ENCODE measurements at places on chromosomes 4 and X.

- peaks cover 30% of the 10 kb centered on the region for H3K27me3 ChIP-seq
- H3K4me3 ChIP-seq: no peak overlapping the region
- H3K4me1 ChIP-seq: no peaks in the 10 kb centered on the region
- no peak for DNase-seq
- no peak overlapping the region for H3K27ac ChIP-seq
These were observed 16.6 kb downstream of the FGD1 start for GRCh38 chrX:54479136-54480111.

- H3K27me3 ChIP-seq: peaks cover 71% of the 10 kb centered on the region
- no peaks in the 10 kb centered on the region for H3K4me1 ChIP-seq
- no peak overlapping the region for H3K27ac ChIP-seq
- no peak for DNase-seq
These were observed 1.8 kb upstream of the GABRQ start for GRCh38 chrX:152635941-152636340.

DNA sequence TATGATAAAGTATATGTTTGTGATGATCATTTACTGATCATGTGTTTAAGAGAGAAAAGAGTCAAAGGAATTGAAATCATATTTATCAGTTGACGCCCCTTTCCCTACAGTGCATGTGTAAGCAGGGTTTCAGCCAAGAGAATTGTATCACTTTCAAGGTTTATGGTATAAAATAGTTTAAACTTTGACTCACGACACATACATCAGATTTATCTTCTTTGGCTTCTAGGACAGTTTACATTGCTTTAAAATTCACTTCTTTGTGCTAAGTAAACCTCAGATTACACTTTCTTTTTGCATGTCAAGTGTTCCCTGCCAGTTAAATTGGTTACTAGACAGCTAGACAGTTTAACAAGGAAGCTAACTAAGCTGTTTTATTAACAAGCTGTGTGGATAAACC, 86.3 kb upstream of the MYOZ2 start:
- no peaks in the 10 kb centered on the region for H3K4me1 ChIP-seq
- H3K4me3 ChIP-seq: no peak overlapping the region
- no peaks in the 10 kb centered on the region for H3K36me3 ChIP-seq
- no peaks in the 10 kb centered on the region for H3K27me3 ChIP-seq
- no peak overlapping the region for H3K27ac ChIP-seq

DNA sequence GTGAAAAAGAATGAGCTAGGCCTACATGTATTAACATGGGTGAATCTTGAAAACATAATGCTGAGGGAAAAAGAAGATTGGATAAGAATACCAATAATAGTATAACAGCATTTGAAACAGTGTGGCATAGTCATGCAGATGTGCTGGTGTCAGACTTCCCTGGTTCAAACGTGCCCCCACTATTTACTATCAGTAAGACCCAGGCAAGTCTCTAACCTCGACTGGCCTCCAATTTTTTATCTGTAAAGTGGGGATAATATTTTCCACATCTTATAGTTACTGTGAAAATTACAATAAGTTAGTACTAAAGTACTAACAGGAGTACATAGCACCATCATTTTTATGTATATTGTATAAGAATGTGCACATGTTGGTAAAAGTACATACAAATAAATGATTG, 17.0 kb upstream of the SLAIN2 start:
- H3K4me3 ChIP-seq: no peak overlapping the region
- no peak for DNase-seq
- peaks cover 1% of the 10 kb centered on the region for H3K4me1 ChIP-seq

- H3K27ac ChIP-seq: no peak overlapping the region
- H3K36me3 ChIP-seq: no peaks in the 10 kb centered on the region
- H3K4me1 ChIP-seq: no peaks in the 10 kb centered on the region
- H3K27me3 ChIP-seq: no peaks in the 10 kb centered on the region
These were observed 43.0 kb upstream of the SCOC start for GRCh38 chr4:140330311-140330900.

- no peaks in the 10 kb centered on the region for H3K4me1 ChIP-seq
- no peaks in the 10 kb centered on the region for H3K36me3 ChIP-seq
- H3K4me3 ChIP-seq: no peak overlapping the region
- no peak for DNase-seq
- H3K27me3 ChIP-seq: peaks cover 3% of the 10 kb centered on the region
- no peak overlapping the region for H3K27ac ChIP-seq
These were observed 22.8 kb upstream of the GPR78 start for GRCh38 chr4:8557151-8558076.

DNA sequence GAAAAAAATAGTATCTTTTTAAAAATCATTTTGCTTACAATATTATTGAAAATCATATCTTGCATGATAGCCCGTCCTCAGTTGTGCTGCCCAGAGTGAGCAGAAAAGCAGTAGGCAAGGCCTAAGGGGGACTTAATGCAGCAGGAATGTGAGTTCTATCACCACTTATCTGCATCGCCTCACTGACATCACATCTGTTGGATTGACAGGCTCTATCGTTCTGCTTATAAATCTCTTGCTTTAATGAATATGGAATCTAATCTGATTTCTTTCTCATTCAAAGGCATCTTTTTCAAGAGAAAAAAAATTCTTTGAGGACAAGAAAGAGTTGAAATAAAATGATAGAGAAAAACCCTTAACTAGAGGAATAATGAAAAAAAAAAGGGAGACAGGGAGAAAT, 249.9 kb downstream of the PAPSS1 start:
- no peak overlapping the region for H3K4me3 ChIP-seq
- H3K4me1 ChIP-seq: no peaks in the 10 kb centered on the region
- no peak overlapping the region for H3K27ac ChIP-seq
- H3K27me3 ChIP-seq: peaks cover 3% of the 10 kb centered on the region

GRCh38 chrX:130885996-130886395, 17.0 kb downstream of the ENOX2 start:
- no peaks in the 10 kb centered on the region for H3K36me3 ChIP-seq
- peaks cover 27% of the 10 kb centered on the region for H3K4me1 ChIP-seq

GRCh38 chr4:6500481-6501140, 28.2 kb upstream of the PPP2R2C start:
- H3K4me3 ChIP-seq: no peak overlapping the region
- no peak overlapping the region for H3K27ac ChIP-seq

DNA sequence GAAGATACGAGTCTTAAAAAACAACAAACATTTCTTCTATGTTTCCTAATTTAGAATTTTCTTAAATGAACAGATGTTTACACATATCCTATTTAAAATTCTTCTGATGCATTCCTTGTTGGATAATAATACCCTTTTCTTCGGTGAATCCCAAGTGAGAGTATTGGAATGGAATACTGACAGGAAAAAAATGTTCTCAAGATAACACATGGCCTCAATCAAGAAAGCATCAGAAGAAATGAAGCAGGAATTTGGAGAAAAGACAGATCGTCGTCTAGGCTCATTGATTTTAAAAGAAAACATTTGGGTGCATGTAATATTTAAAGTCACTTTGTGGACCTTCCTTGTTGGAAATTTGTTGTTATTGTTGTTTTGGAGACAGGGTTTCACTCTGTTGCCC, 196.9 kb upstream of the ANK2 start:
- no peaks in the 10 kb centered on the region for H3K36me3 ChIP-seq
- no peaks in the 10 kb centered on the region for H3K4me1 ChIP-seq
- no peak for DNase-seq
- peaks cover 17% of the 10 kb centered on the region for H3K27me3 ChIP-seq
- no peak overlapping the region for H3K4me3 ChIP-seq

DNA sequence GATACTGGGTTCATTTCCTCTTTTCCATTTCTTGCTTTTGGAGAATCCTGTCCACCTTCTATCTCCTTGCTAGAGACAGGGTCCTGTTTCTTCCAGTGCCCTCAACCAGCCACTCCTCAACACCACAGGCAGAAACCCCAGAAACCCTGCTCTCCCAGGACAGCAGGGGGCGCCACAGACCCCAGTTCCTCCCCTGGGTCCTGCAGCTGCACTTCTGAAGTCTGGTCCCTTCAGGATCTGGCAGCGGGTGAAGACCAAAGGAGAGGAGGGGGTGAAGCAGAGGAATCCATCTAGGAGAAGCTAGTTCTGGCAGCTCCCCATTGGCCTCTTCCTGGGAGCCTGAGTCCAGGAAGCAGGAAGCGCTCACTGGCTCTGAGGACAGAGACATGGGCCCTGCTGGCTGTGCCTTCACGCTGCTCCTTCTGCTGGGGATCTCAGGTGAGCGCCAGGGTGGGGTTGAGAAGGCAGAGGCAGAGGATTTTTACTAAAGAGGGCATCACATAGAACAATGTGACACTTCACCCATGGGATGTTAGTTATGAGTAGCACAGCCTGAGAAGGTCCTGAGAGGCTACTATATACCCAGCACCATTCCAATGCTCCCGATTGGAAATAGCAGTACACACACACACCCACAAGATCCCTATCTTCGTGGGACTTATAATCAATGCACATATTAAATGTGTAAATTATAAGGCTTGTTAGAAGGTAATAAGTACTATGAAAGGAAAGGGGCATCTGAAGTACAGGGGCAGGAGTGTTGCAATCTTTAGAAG, at the start of gene PRSS48:
PRSS48 (plus strand) TSS at position 375 of the 776 bp plus-strand sequence; CDS start at position 387, 12 bp downstream.
- H3K4me1 ChIP-seq: no peaks in the 10 kb centered on the region
- peak; percentile 52 for DNase-seq
- no peak within 1 kb of the TSS for H3K27ac ChIP-seq
- no peak within 1 kb of the TSS for H3K4me3 ChIP-seq
- no peaks in the 10 kb centered on the region for H3K36me3 ChIP-seq
- H3K27me3 ChIP-seq: peaks cover 19% of the 10 kb centered on the region

GRCh38 chr4:186689476-186689875, 34.2 kb downstream of the FAT1 start:
- H3K4me3 ChIP-seq: no peak overlapping the region
- H3K27ac ChIP-seq: no peak overlapping the region
- no peak for DNase-seq
- H3K36me3 ChIP-seq: no peaks in the 10 kb centered on the region
- H3K27me3 ChIP-seq: no peaks in the 10 kb centered on the region

DNA sequence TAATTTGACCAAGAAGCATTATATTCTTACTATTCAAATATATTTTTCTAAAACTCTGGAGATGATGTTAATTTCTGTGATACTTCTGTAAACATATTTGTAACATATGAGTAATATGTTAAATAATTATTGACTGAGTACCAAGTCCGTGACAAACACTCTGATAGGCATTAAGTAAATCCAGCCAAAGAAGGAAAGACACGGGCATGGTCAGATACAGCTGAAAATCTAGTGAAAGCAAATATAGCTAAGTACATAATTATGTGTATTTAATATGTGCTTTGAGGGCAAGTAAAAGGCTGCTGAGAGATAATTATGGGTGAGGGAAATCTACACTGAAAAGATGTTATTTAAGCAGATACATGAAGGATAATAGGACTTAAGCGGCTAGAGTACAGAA, 1263.6 kb upstream of the ADGRL3 start:
- H3K27me3 ChIP-seq: no peaks in the 10 kb centered on the region
- no peak overlapping the region for H3K27ac ChIP-seq
- no peak overlapping the region for H3K4me3 ChIP-seq
- H3K4me1 ChIP-seq: no peaks in the 10 kb centered on the region
- no peaks in the 10 kb centered on the region for H3K36me3 ChIP-seq

DNA sequence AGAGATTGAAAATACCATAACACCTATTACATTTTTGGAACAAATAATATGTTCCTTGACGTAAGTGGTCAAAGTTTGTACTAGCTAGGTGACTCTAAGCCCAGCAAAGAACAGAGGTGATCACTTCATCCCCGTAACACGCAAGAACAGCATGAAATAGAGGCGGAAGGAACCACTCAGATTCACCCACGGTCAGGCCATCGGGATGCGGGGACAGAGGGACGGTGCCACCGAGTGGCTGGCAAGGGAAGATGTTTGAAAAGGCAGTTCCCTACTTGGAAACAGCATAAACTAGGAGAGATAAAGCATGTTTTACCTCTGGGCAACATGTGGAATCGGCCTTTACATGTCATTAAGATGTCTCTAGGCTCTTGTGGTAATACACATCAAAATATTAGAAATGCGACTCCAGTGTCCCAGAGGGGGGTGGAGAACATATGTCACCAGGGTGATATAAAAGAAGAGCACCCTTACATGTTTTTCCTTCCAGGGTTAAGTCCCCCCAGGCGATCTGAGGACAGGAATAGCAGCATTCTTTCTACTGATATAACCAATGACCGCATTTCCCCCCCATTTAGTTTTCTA, 84.0 kb downstream of the PHKA2 start:
- no peak for DNase-seq
- no peaks in the 10 kb centered on the region for H3K4me1 ChIP-seq
- H3K4me3 ChIP-seq: no peak overlapping the region
- peaks cover 41% of the 10 kb centered on the region for H3K36me3 ChIP-seq
- H3K27me3 ChIP-seq: no peaks in the 10 kb centered on the region
- H3K27ac ChIP-seq: no peak overlapping the region

DNA sequence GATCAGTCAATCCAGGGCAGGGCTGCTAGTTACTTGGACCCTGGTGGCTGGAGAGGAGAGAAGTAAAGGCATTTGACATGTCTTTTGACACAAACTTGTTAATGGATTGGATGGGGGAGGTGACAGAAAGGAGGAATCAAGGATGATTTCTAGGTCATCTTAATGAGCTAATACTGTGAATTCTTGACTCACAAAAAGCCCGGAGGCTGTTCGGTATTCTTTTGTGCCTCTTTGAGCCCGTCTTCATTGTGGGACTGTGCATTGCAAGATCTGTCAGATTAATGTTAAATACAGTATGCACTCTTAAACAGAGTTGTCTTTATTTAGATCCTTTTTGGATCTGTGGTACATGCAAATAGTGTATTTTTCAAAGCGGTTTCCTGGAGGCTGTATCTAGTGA, 25.1 kb downstream of the POLA1 start:
- no peak overlapping the region for H3K4me3 ChIP-seq
- H3K36me3 ChIP-seq: peaks cover 84% of the 10 kb centered on the region

- no peak overlapping the region for H3K4me3 ChIP-seq
- no peaks in the 10 kb centered on the region for H3K4me1 ChIP-seq
- no peak overlapping the region for H3K27ac ChIP-seq
These were observed 28.2 kb downstream of the WDFY3 start for GRCh38 chr4:84938316-84938715.

DNA sequence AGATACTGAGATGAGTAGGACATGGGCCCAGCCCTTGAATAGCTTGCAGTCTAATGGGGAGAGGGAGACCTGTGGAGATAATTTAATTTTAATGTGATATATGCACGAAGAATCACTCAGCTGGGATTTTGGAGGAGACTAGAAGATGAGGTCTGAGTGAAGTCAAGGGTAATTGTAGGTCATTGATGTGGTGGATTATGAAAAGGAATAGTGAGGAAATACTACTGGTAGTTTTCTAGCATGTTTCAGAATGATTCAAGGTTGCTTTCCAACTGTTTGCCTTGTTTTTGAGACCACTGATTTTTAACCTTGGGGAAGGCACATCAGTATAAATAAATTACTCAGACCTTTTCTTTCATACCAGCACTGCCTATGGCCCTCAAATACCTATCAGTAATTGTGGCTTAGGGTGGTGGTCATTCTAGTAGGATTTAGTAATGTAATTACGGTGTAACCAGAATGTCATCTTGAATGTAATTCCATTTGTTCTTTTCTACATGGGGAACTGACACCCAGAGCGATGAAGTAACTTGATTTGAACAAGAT, 25.6 kb downstream of the PTTG2 start:
- H3K27ac ChIP-seq: no peak overlapping the region
- H3K4me3 ChIP-seq: no peak overlapping the region
- no peaks in the 10 kb centered on the region for H3K27me3 ChIP-seq
- H3K36me3 ChIP-seq: peaks cover 12% of the 10 kb centered on the region
- DNase-seq: no peak

- no peaks in the 10 kb centered on the region for H3K4me1 ChIP-seq
- H3K27me3 ChIP-seq: no peaks in the 10 kb centered on the region
- DNase-seq: no peak
- no peaks in the 10 kb centered on the region for H3K36me3 ChIP-seq
- no peak overlapping the region for H3K4me3 ChIP-seq
These were observed 42.2 kb upstream of the PUDP start for GRCh38 chrX:7190157-7190556.

- H3K36me3 ChIP-seq: no peaks in the 10 kb centered on the region
- no peaks in the 10 kb centered on the region for H3K4me1 ChIP-seq
- H3K27ac ChIP-seq: no peak overlapping the region
- no peak for DNase-seq
- peaks cover 5% of the 10 kb centered on the region for H3K27me3 ChIP-seq
These were observed 282.3 kb downstream of the PACRGL start for GRCh38 chr4:20982544-20982943.

All from activated T-cell treated with anti-CD3 and anti-CD28 coated beads, Interleukin-2, amount 50 U/mL, for 24 hours (primary cell).